ENCODE measurements at places on chromosomes 7 and 10. TPM values are rescaled to one million over a fixed set of nuclear protein-coding genes. Genes with fewer than 3 reads are reported as not detected.

CFTR gene
- not detected for total RNA-seq

PDE1C gene
- not detected for total RNA-seq

DNA sequence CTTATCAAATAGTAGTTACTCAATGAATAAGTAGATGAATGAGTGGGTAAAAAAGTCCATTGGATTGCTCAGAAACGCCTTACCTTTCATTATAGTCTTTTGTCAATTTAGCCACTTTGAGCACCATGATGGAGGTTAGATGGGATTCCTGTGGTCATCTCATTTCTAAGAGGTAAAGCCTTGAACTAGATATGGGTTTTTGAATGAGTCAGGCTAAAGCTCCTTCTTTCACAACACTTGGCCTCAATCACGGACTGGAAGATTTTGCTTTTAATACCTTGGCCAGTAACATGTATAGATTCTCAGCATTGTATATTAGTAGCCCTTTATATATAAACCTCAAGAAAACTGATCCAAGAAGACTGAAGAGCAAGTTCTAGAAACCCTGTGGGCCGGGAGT is 99.7 kb upstream of the CCDC6 start:
- no peak overlapping the region for H3K27ac ChIP-seq
- no peak for DNase-seq
- H3K27me3 ChIP-seq: no peaks in the 10 kb centered on the region

- H3K27ac ChIP-seq: no peak overlapping the region
- no peaks in the 10 kb centered on the region for H3K27me3 ChIP-seq
- H3K4me3 ChIP-seq: no peak overlapping the region
Observed at GRCh38 chr7:117190746-117191435, 132.0 kb downstream of the WNT2 start.

DNA sequence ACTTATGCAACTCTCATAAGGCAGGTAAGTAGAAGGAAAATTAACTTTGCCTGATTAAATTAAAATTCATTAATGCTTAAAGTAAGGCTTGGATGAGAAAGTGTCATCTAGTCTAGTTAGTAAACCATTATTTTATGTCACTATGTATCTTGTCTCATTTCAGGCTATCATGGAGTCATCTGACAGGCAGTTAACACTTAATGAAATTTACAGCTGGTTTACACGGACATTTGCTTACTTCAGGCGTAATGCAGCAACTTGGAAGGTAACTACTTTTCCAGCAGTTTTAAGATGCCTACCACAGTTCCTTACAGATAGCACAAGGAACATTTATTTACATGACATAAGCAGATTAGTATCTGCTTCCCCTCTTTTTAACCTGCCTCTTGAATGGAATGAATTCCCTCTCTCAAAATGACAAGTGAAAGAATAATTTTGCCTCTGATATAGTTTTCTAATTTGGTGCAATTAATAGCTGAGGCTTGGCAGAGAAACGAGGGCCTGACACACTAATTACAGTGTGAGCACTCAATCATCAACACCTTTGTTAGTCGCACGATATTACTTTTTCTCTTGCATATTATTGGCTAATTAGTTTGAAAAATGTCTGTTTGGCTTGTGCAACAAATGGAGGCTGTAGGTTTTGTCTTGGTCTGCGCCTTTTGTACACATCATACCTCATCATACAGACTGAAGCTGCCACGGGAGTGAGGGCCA is 245.0 kb downstream of the FOXP2 start:
- H3K4me1 ChIP-seq: no peaks in the 10 kb centered on the region
- H3K36me3 ChIP-seq: no peaks in the 10 kb centered on the region
- no peaks in the 10 kb centered on the region for H3K27me3 ChIP-seq
- DNase-seq: no peak
- H3K4me3 ChIP-seq: no peak overlapping the region
- H3K27ac ChIP-seq: no peak overlapping the region

SH2D4B gene
- total RNA-seq: 0.23 TPM

DNA sequence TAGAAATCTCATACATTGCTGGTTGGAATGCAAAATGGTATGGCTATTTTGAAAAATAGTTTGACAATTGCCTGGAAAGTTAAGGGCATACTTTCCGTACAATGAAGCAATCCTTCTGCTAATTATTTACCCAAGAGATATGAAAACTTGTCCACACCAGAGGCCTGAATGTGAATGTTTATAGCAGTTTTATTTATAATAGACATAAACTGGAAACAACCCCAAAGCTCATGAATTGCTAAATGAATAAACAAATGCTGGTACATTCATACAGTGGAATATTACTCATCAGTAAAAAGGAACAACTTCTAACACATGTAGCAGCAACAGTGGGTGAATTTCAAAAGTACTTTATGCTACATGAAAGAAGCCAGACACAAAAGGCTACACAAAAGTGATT is 42.7 kb downstream of the MMRN2 start:
- H3K27ac ChIP-seq: no peak overlapping the region
- H3K4me1 ChIP-seq: no peaks in the 10 kb centered on the region
- no peak overlapping the region for H3K4me3 ChIP-seq
- no peaks in the 10 kb centered on the region for H3K27me3 ChIP-seq
- no peak for DNase-seq
- no peaks in the 10 kb centered on the region for H3K36me3 ChIP-seq

KCNH2 gene
- 3.0 TPM for total RNA-seq

NKX1-2 gene
- not detected for total RNA-seq

FOXI2 gene
- not detected for total RNA-seq

All from T-cell (primary cell).